ENCODE measurements at places on chromosomes 2 and 18.

- DNase-seq: no peak
These were observed 252.5 kb downstream of the ETAA1 start for GRCh38 chr2:67649331-67650261.

DNA sequence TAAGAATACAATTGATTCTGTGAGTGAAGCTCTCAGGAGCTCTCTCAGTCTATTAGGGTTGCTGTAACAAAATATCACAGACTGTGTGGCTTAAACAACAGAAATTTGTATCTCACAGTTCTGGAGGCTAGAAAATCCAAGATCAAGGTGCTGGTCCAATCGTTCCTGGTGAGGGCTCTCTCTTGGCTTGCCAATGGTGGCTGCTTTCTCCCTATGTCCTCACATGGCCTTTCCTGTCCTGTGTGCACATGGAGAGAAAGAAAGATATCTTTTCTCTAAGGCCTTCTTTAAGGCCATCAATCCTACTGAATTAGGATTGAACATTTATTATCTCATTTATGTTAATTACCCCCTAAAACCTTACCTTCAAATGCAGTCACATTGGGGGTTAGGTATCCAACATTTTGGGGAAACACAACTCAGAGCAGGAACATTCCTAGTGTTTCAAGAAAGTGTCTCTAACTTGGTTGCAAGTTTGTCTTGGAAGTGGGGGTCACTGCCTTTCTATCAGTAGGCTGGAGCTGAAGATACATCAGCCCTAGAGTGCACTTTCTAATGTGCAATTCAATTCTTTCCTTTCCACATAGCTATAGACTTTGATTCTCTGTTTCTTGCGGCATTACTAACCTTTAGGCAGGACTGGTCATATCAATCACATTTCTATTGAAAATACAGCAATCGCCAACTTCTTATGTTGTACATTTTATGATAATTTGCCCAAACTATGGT lies 24.8 kb downstream of the TFPI start:
- no peak for DNase-seq

GRCh38 chr2:174929786-174930185 lies 75.4 kb downstream of the CHN1 start:
- no peak for DNase-seq

DNA sequence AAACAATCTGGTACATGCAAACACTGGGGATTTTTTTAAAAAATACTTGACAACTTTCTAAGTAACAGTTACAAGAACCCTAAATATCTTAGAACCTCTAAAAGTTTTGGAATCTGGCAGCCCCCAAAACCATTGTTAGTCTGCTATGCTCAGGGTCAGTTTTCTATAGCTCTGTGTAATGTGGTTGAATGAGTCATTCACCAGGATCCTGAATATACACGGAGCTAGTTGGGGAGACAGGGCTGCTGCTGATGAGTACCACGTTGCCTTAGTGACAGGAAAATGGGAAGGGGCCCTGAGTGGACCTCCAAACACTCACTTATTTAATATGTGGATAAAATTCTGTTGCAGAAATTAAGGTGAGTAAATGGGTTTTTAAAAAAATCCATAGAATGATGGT lies 36.9 kb upstream of the TANC1 start:
- no peak for DNase-seq

- DNase-seq: no peak
These were observed 157.4 kb upstream of the DNMT3A start for GRCh38 chr2:25499157-25499556.

- DNase-seq: no peak
These were observed 74.1 kb upstream of the SMAD2 start for GRCh38 chr18:48004577-48004976.

- DNase-seq: no peak
These were observed 16.7 kb upstream of the CELF4 start for GRCh38 chr18:37582261-37582660.

DNA sequence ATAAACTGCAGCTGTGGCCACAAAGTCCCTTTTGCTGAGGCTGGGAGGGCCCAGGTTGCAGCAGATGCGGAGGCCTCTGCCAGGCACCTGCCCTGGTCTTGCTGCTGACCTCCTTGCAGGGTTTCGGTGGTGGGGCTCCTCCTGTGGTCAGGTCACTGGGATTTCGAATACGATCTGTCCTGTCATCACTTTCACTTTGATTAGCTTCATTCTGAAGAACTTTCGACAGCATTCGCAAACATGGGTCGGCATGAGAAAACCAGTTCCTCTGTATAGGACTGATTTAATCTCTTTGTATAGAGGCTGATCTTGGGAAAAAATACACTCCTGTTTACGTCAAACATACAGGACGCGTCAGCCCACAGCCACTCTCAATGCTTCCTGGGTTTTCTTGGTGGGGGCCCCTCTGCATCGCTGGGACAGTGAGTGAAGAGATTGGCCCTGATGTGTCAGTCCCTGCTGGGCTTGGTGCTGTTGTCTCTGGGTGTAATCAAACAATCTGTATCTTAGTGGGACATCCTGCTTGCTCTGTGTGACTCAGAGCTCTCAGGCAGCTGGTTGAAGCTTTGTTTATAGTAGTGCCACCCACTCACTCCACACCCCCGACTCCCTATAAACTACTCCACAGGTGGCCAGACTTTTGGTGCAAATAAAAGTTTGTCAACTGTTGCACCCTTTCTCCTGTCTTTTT lies 209.4 kb upstream of the CXCR4 start:
- no peak for DNase-seq

DNA sequence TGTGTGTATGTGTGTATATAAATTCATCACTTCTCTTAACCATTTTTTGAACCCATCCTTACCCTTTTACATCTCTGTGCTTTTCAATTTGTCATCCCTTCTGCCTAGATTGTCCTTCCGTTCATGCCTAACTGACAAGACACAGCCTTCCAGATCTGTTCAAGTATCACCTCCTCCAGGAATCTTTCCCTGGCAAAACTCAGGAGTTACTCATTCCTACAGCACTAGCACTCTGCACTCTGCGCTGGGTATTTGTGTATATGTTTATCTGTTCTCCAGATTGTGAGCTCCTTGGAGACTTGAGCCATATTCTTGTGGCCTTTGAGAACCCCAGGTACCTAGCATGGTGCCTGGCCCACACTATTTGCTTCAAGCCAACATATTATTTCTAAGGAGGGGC lies 26.8 kb upstream of the ASXL2 start:
- DNase-seq: no peak

DNA sequence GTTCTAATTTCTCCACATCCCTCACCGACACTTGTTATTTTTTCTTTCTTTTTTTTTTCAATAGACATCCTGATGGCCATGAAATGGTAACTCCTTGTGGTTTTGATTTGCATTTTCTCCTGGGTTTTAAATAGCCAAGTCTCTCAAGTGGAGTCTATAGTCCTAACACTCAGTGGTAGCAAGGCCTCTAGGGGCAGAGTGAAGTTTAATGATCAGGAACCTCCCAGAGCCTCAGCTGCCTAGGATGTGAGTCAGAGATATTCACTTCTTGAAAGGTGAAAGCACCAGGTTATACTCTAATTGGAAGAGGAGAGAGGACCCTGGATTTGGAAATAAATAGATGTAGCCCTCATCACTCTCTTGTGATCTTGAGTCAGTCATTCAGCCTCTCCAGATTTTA lies 62.7 kb upstream of the CAPN13 start:
- DNase-seq: no peak

- no peak for DNase-seq
These were observed 136.1 kb downstream of the MCFD2 start for GRCh38 chr2:46779447-46779941.

GRCh38 chr2:55885127-55885943 lies 38.2 kb downstream of the EFEMP1 start:
- DNase-seq: no peak

DNA sequence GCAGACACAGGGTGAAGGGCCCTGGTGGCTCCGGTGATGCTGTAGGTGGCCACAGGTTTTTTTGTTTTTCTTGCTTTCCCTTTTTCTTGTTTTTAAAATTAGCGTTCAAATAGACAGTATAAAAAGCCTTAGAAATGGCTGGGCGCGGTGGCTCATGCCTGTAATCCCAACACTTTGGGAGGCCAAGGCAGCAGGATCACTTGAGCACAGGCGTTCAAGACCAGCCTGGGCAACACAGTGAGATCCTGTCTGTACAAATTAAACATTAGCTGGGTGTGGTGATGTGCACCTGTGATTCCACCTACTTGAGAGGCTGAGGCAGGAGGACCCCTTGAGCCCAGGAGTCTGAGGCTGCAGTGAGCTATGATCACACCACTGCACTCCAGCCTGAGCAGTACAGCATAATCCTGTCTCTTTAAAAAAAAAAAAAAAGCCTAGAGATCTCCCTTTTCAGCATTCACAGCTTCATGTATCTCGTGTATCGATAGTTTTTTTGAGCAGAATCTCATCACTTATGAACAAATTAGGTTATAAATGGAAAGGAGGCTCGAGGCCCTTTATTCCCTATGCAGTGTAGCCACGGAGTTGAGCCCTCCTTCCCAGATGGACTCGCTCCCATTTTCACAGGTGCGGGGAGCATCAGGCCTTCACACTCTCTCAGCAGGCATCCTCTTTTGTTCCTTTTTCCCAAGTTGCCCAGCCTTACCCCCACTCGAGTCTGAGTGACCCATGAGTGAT lies 50.8 kb downstream of the EMILIN2 start:
- DNase-seq: no peak

DNA sequence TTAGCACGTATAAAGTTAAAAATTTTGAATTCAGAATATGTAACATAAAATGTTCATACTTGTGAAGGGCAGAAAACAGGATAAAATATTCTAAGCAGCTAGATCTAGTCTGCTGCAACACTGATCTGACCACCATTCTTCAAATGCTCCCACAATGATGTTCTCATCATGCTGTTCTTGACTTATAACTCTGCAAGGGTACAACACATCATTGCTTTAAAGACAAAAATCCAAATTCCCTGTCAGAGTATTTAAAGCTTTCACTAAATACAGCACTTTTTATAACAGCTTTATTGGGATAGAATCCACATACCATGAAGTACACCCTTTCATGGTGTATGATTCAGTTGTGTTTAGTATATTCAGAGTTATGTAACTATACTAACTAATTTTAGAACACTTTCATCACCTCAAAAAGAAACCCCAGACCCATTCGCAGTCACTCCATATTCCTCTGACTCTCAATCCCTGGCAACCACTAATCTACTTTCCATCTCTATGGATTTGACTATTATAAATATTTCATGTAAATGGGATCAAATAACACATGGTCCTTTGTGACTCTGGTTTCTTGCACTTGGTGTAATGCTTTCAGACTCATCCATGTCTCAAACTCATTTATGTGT lies 56.4 kb downstream of the MAP4K3 start:
- no peak for DNase-seq

DNA sequence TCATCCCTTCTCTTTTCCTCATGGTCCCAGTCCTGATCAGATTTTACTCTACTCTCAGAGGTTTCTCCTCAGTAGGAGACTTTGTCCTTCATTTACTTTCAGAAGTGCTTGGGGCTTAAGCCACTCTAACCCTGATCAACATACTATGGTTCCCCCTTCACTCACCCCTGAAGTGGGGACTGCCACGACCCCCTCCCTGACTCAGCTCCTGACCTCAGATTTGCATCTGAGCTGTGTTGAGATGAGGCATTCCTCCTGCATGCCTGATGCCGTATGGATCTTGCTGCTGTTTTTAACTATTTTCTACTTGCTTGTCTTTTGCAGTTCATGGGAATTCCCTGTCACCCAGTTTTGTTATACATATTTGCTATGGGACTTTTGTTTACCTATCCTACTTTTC lies 306.7 kb upstream of the CHST9 start:
- no peak for DNase-seq

DNA sequence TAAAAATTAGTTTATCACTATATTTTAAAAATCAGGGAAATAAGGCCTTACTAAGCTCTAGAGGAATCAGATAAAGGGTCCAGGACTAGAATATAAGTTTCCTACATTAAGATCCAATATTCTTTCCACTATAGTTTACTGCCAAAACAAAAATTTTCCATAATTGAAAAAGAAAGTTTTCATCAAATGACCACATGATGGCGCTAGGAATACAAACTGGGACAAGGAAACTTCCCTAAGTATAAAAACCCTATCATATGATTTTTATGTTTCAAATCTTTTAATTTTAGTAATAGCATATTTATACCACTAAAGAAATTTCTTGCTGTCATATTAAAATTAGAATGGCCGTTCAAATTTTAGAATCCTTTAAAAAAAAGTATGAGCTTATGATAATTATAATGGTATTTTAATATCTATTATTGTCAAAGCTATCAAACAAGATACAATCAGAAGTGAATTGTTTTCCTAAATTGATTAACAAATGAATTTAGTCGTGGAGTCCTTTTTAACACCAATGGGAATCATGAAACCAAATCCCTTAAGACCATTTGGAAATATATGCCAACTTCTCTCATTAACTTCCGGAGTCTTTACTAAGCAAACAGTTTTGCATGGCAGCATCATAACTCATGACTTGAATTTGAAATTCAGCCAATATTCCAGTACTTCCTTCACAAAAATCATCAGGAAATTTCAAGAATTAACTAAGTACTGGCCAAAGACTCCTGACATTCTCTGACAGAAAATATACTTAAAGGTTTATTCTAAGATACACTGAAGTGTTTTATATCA lies 70.3 kb downstream of the SCN1A start:
- no peak for DNase-seq

DNA sequence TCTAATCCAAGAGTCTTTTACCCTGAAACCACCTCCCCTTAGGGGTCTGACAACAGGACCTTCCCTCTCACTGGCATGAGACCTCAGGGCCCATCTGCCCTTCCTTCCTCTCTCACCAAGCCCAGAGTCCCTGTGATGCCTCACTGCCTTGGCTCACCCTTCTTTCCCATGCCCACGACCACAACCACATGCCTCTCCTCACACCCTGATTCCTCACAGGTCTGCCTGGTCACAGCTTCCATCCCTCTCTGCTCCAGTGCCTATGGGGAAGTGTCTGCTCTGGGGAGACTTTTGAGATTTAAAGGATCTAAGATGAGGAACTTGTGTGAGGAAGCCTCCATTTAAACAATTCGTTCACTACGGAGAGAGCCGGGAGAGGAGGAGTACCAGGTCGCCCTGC lies 98.9 kb upstream of the SH3BP4 start:
- no peak for DNase-seq
